ENCODE measurements at places on chromosomes 3 and 15. TPM values are rescaled to one million over a fixed set of nuclear protein-coding genes. Genes with fewer than 3 reads are reported as not detected.

The CPNE9 gene
- not detected for total RNA-seq

The PIGB gene
- 13.8 TPM for total RNA-seq

The FSIP1 gene
- total RNA-seq, result 5.6 TPM

The RBP2 gene
- total RNA-seq, result not detected

The ZNF609 gene
- total RNA-seq, result 34.0 TPM

The DVL3 gene
- 54.1 TPM for total RNA-seq

The KBTBD13 gene
- not detected for total RNA-seq

Measured in transverse colon (tissue), 4 donors.